ENCODE measurements at places on chromosomes 7 and 10.

- DNase-seq: no peak
Measured at GRCh38 chr10:128286762-128287500, 160.7 kb upstream of the MKI67 start.

DNA sequence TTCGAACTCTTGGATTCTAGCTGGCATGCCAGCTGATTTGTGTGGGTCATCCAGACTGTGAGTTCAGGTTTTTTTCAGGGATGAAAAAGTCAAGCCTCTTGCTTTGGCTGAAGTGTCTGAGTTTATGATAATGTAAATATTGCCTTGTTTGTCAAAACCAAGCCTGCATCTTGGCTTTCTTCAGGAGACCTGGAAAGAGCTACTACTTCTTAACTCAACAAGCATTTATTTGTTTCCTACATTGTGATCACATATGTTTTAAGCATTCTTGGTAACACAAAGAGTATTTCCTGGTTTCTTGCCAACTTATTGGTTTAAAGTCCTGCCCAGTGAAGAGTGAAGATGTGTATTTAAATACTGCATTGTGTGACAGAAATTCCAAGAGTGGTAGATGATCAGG lies 407.1 kb downstream of the LRMDA start:
- no peak for DNase-seq

DNA sequence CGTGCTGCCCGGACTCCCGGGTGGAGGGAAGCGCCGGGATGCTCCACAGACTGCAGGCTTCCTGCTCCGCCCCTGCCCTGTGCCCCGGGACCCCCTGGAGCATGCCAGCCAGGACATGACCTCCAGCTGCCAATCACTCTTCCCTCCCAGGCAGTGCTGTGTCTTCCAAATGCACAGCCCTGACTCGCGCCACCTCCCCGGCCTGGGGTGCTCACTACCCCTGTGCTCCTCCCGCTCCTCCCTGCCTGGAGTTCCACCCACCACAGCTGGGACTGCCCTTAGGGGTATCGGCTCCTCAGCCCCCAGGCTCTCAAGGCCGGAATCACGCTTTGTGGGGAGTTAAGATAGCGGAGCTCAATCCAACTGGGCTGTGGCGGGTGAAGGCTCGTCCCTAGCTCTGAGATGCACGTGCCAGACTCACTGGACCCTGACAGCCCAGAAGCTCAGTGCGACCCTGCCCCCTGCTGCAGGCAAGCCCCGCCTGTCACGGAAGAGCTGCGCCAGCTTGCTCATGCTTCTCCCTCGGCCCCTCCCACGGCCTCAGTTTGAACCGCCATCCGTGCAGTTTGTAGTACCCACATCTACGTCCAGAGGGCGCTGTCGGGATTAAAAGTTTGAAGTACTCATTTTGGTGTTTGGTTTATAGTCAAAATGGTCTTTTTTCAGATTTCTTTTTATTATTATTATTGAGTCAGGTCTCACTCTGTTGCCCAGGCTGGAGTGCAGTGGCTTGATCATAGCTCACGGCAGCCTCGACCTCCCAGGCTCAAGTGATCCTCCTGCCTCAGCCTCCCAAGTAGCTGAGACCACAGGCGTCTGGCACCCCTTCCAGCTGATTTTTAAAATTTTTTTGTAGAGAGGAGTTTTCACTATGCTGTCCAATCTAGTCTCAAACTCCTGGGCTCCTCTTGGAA lies 142.5 kb upstream of the TCERG1L start:
- DNase-seq: peak; percentile 44

DNA sequence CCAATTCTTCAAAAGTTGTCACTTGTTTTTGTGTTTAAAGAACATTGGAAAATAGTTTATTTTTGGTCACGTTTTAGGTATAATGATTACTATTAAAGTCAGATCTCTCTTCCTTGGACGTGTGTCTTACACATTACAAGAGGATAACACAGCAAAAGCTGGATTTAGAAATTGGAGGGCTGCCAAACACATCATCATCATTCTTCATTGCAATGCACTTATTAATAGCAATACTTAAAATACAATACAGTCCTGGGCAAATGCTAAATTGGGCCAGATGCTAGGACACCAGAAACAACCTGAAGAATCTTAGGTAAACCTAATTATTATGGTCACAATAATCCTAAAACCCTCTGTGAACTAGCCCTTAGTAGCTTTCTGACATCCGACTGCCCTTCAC lies 303.6 kb downstream of the DGKB start:
- DNase-seq: no peak

DNA sequence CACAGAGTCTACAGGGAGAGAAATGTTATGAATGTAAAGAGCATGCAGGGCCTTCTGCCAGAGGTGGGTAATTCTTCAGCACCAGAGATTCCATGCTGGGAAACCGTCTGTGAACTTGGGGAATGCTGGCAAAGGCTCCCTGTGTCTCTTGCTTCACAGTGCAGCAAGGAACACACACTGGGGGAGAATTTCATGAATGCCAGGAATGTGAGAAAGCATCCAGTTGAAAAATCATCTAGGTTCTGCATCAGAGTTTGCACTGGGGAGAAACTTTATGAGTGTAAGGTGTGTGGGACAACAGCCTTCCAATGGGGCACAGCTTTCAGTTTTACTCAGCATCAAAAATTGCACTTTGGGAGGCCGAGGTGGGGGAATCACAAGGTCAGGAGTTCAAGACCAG lies 224.3 kb upstream of the IGFBP3 start:
- no peak for DNase-seq

DNA sequence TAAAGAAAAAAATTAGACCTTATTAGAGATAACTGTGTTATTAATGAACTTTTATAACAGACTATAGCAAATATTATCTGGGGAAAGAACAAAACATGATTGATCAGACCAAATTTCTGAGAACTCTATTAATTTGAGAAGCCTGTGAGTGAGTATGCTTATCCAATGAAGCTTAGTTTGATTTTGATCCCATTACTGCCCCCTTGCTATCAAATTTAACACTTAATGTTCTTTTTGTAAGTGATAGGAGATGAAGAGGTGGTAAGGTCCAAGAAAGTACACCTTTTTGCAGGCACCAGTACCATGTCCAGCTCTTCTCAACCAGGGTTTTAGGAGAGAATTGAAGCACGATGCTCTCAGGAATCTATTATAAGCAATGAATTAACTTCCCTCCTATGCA lies 49.9 kb downstream of the ZNF365 start:
- DNase-seq: no peak

- no peak for DNase-seq
Measured at GRCh38 chr7:112201411-112201810, 4.8 kb downstream of the DOCK4 start.

- no peak for DNase-seq
Measured at GRCh38 chr7:11104578-11104977, 130.9 kb downstream of the PHF14 start.

DNA sequence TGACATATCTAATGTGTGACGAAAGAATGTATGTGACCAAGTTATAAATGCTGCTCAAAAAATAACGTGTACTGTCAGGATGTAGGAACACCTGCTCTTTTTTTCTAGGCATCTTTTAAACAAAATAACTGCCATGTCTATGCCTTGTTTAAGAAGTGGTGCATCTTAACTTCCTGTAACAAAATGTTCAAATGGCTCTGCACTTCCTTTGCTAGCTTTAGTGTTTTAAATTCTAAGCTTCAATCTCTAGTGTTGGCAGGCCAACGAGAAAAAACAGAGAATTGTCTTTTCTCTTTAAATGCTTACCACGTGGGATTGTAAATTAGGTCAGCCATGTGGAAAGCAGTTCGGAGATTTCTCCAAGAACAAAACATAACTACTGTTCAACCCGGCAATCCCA lies 14.6 kb upstream of the PDSS1 start:
- no peak for DNase-seq

- peak; percentile 70 for DNase-seq
Measured at GRCh38 chr10:80443531-80443974, 10.6 kb upstream of the TSPAN14 start.

DNA sequence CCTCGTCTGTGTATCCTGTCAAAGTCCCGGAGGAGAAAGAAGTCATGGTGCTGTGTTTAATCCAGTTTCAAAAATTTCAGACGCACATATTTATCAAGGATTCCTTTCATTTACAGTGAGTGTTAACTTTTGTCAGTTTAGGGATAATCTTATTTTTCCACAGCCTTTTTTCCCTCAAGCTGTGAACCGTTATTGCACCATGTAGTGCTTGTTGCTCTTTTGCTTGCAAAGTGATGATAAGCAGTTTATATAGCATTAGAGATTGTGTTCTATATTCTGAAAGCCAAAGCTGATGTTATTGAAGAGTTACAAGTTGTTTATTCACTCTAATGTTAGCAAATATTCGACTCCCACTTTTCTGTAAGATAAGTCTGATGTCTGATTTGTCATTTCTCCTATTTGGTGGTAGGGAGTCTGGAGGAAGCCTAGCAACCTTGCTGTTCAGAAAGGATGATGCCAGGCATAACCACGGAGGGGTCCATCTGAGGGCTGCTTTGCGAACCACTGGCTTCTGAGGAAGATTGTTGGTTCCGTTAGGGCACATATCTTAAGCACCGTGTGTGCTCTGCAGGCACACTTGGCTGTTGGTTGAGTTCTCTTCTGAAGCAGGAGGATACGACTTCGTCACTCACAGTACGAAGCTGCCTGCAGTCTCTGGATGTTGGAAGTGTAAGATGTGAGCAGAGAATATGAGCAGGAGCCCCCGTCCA lies 11.7 kb downstream of the CCNY start:
- no peak for DNase-seq

- DNase-seq: peak; percentile 57
Measured at GRCh38 chr7:5497295-5498103, 73.9 kb upstream of the TNRC18 start.

GRCh38 chr7:1779445-1779844 lies 109.4 kb downstream of the ELFN1 start:
- DNase-seq: no peak

DNA sequence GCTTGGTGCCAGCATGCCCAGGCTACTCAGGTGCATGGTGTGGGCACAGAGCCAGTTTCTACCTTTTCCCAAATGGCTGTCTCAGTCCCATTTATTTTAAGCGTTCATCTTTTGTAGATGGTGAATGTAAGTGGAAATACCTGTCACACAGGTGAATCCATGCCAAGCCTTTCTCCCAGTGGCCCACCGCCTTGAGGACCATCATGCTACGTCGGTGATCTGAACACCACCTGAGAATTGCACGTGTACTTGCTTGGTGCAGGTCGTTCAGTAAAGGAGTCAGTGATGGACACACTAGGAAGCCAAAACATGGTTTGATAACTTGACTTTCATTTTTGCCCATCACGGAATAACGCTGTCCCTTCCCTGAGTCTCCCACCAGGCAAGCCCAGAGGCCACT lies 666.7 kb upstream of the FOXK1 start:
- DNase-seq: no peak

- DNase-seq: peak; percentile 36
Measured at GRCh38 chr10:89144836-89145235, 62.3 kb downstream of the CH25H start.
